ENCODE measurements at places on chromosomes 16 and 17.

GRCh38 chr17:37747222-37747621 lies 2.4 kb upstream of the HNF1B start:
- no peak for DNase-seq

GRCh38 chr17:73390851-73391250 lies 79.0 kb upstream of the CDC42EP4 start:
- no peak for DNase-seq

DNA sequence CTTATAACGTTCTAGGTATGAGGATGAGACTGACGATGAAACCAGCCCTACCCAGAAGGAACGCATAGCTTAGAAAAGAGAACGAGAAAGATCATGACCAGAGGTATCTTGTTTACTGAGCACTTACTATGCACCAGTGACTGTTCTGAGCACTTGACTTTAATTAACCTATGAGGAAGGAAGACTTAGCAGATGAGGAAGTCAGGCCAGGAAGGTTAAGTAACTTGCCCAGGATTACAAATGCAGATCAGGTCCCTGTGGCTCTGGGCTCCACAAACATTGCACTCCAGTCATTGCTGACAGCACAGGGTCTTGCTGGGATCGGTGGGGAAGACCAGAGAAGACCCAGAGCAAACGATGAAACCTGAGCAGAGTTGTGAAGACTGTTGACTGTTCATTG lies 7.1 kb downstream of the KRT13 start:
- DNase-seq = no peak

DNA sequence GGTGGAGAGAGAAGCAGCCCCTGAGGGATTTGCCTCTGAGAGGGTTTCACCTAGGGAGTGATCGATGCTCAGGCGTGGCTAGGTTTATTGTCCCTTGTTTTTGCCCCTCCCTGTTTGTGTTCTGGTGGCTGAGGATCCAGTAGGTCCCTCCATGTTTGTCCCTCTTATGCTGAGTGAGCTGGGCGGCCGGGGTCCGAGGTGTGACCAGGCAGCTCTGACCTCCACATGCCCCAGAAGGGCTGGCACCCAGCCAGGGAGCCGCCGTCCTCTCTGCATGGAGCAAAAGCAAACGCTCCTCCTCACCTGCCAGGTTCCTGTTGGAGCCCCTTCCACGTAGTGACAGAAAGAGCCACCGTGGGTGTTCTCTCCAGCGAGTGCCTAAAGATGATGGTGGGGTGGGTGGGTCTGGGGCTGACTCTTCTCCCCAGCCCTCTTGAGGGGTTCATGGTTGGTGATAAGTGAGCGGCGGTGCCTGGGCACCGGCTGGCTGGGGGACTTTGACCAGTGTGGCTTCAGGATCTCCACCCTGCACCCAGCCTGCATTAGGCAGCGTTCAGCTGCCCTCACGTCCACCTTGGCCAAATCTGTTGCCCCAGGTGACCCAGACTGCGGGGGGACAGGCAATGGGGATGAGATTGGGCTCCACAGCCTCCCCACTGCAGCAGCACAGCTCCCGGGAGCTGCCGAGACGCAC lies 14.1 kb upstream of the NUDT16L1 start:
- no peak for DNase-seq
